ENCODE measurements at places on chromosomes 16 and 17.

GRCh38 chr17:76674600-76674999 is 31.0 kb upstream of the ST6GALNAC1 start:
- no peak for DNase-seq

- no peak for DNase-seq
Observed at GRCh38 chr16:59148056-59148768, 414.1 kb upstream of the GOT2 start.

DNA sequence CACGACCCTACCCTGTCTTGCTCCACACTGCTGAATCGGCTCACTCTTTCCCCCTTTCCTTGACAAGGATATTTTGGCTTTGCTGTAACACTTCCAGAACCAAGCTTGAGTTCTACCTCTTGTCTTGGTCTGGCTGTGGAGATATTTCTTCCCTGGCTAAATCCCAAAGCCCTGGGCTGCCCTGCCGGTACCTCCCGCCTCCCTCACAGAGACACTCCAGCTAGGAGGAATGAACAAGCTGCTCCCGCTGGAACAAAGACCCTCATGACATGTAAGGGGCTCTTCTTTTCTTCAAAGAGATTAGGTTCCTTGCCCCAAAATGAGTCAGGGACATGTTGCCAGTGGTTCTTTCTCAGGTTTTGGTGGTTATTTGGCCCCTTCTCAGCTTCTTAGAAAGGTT is 10.8 kb downstream of the INPP5K start:
- DNase-seq = no peak

DNA sequence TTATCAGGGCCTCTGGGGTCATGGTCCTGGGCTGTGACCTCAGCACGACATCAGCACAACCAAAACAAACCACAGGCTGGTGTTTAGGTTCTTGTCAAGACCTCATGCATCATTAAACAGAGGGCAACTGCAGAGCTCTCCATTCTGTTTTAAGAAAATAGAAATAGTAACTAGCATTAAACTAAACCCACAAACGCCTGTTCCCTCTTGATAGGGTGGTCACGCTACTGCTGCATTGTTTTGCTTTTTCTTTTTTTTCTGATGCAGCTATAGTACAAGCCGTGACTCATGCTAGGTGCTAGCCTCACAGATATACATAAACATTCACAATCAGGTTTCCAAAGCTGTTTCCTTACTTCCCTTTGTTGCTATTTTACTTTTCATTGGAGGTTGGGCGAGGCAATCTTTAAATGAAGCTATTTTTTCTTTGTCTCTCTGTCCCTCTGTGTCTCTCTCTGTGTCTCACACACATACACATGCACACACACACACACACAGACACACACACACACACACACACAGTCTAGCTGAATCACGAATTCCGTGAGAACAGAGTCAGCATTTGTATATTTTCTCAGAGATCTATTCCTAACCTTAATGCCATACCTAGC is 310.3 kb downstream of the CDH13 start:
- DNase-seq = no peak

GRCh38 chr16:85190572-85190971 is 78.3 kb upstream of the CIBAR2 start:
- DNase-seq = no peak

DNA sequence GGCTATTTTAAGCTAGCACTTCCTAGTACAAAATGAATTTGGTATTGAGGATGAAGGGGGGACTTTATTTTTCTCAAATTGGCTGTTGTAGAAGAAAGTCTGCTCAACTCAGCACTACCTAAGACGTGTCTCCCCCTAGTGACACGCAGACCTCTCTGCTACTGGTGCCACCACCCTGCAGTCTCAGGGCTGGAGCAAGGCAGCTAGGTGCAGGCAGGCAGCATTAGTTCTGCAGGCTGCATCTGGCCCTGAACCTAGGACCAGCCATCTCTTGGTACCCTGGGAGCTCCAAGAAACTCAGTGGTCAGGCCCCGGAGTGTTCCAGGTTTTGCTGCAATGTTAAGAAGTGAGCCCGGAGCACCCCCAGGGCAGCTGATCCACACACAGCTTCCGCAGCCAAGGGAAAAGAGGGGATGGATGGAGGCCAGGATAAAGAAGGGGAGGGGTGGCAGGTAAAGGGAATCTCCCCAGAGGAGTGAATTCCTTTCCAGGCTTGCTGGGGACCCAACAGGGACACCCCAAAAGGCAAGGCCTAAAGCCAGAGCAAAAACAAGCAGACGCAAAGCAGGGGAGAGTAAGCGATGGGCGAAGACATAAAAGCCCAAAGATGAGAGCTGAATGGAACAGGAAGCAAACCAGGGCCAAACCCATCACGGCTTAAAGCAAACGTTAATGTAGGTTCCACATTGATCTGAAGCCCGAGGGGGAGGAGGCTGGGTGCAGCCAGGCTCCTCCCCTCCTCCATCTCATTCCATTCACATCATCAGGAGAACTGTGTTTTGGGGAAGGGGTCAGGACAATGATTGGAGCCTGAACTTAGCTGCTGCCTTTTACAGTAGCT is 200.5 kb downstream of the ZFHX3 start:
- DNase-seq = peak; percentile 30

DNA sequence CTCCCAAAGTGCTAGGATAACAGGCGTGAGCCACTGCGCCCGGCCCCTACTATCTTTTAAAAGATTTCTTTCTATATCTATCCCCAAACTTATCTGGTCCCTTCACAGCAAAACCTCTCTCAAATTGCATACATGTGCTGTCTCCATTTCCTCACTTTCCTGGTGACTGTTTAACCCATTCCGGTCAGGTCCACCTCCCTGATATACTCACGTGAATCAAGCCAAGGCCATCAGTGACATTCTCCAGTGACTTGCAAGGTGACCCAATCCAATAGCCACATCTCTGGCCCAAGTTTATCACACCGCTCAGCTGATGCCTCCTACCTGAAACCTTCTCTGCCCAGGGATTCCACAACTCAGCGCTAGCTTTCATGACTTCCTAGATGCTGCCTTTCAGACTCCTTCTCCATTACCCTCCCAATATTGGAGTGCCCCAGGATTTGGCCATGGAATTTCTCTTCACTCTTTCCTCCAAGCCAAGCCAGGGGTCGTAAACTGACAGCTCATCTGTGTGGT is 1.4 kb upstream of the CTCF start:
- no peak for DNase-seq

DNA sequence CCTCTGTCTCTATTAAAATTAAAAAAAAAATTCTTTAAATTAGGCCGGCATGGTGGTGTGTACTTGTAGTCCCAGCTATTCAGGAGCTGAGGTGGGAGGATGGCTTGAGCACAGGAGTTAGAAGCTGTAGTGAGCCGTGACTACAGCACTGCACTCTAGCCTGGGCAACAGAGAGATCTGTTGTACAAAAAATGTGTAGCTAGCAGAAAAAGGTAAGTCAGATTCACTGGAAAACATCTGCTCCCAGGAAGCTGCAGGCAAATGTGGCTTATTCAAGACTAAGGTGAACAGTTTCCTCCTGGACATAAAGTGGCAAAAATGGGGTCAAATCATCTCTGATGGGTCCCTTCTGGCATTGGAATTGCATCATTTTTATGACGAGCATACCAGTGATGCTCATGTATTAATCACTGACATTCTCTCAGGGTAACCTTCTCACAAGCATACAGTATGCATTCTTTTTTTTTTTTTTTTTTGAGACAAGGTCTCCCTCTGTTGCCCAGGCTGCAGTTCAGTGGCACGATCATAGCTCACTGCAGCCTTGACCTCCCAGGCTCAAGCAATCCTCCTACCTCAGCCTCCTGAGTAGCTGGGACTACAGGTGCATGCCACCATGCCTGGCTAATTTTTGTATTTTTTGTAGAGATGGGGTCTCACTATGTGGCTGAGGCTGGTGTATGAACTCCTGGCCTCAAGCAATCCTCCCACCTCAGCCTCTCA is 48.7 kb downstream of the CPPED1 start:
- DNase-seq = no peak

GRCh38 chr17:54972406-54973138 is 4.0 kb downstream of the STXBP4 start:
- DNase-seq = peak; percentile 61

DNA sequence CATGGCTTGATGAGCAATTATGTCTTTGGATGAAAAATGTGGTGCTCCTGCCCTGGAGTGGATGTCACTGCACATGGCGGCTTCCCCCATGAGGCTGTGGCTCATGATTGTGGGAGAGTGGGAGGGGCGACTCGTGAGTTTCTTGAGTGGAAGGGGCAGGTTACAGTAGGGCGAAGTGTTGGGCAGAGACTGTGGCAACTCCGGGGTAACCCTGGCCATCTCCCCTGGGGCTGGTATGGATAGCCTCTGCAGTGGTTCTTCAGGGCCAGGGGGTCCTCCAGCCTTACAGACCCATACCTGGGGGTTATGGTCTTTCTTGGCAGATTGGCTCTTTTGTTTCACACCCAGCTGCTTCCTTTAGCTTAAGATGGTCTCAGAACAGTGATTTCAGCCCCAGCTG is 1.3 kb upstream of the TNS4 start:
- no peak for DNase-seq

- DNase-seq = no peak
Observed at GRCh38 chr16:22937169-22937568, 123.2 kb downstream of the HS3ST2 start.

DNA sequence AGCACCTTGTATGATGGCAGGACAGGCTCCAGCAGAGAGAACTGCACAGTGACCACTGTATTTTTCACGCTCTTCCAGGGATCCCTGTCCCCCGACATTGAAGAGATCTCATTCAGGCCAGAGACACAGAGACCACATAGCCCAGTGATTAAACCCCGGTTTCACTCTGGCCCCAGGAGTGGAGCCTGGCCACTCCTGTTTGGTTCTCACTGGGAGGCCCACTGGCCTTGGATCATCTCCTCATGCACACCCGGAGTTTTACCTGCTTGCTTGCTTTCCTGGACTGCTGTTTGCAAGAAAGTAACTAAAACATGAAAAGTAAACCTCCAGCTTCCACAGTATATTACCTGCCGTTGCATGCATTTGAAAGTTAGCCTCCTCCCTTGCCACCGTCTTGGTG is 13.2 kb upstream of the CLEC18C start:
- no peak for DNase-seq

- DNase-seq = no peak
Observed at GRCh38 chr16:454397-454940, 29.0 kb downstream of the RAB11FIP3 start.

- DNase-seq = no peak
Observed at GRCh38 chr16:6642271-6642670, 690.4 kb upstream of the RBFOX1 start.

- DNase-seq = no peak
Observed at GRCh38 chr16:56961386-56961785, 364 bp upstream of the CETP start.

DNA sequence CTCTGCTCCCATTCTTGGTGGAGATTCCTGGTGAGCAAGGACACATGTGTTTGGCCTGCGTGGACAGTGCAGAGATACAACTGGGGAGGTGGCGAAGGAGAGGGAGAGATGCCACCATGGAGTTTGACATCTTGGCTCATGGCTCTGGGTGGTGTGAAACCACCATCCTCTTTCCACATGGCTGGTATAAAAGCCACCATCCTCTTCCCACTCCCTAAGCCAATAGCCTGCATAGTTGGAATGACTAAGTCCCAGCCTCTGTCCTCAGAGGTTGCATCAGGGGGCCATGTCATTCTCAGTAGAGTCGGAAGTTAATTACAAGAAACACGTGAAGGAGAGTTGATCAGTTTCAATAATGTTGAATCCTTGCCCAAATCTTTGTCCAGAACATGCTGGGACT is 10.0 kb downstream of the RBFOX1 start:
- no peak for DNase-seq
